ENCODE measurements at places on chromosomes 3 and 15.

DNA sequence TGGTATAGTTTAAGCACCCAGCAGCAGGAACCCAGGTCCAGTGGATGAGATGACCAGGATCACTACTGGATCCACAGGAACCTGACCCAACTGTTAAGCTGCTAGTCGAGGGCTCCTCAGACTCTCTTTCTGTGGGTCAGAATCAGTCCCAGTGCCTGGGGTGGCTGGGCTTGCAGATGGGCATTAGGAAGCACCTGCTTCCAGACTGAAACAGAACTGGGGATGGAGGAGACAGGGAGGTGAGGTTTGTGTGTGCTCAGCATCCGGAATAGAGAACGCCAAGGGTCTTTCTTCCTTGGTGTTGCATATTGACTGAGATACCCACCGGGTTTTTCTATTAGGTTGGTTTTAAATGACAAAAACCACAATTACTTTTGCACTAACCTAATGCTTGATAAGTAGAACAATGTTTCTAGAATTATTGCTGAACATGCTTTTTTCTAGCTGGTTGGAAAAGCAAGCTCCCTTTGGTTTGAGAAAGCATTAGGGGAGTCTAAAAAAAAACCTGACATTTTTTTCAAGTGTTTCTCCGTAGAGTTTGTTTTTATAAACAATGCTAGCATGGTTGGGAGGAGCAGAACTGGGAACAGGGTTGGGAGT, 779 bp downstream of the ST3GAL6 start:
- no peak for DNase-seq

DNA sequence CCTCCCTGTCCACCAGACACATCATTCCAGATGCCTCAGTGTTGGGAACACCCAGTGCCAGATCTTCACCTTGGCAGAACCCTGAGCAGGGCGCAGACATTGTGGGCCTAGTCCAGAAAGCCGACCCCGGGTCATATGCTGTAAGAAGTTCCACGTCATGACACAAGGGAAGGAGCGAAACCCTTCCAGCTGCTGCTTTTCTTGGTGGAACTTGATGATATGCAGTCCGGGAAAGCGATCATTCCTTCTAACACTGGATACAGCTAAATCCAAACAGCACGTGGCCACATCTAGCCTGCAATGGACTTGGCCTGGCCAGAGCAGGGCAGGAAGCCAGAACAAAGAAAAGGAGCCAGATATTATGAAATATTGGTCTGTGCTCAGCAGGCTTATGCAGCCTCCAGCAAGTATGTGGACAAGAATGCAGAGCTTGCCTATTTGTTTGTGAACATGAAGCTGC, 22.0 kb downstream of the GASK1A start:
- DNase-seq = peak; percentile 95

DNA sequence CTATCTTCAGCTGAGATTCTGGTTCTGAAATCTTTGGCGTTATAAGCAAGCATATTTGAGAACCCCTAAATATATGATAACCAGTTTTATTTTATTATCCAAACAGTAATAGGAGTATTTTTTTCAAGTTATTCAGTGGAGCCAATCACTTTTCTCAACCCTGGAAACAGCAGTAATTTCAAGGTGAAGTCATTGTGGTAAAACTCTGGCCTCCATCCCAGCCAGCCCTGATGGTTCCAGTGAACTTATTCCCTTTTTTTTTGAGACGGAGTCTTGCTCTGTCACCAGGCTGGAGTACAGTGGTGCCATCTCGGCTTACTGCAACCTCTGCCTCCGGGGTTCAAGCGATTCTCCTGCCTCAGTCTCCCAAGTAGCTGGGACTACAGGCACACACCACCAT, 545.4 kb upstream of the IL12A start:
- DNase-seq = no peak

GRCh38 chr15:48604567-48604966, 40.9 kb downstream of the FBN1 start:
- no peak for DNase-seq

DNA sequence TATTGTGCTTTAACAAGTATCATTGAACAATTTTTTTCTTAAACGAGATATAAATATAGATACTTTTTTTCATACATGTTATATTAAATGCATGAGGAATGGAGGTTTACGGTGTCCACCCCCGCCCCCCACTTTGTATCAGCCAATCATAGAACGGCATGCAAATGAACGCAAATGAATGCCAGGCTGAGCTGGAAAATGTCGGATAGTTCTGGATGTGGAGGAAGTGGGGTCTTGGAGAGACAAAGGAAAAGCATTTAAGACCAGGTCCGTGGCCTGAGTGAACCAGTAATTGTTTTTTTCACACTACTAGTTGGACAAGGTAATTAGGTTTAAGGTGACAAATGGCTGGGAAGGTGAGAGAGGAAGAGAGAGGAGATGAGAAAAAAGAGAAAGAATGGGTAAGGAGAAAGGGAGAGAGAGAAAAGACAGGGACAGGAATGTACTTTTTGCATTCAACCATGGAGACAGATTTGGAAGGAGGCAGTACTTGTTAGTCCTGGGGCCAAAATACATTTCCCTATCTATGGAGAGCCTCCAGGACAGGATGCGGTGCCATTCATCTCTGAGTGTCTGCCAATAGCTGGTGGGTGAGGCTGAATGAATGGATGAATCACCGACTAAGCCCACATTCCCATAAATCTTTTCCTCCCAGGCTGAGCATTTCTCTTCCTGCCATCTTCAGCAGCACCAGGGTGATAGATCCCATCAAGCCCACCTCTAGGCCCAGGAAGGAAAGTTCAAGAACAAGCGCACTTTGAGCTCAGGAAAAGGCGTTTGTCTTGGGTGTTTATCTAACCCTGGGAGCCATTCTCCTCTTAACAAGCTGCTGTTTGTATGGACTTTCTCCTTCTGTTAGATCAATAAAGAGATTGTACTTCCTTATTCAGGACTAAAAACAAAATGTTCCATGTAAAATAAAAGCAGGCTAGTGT, 1.4 kb upstream of the RAD18 start:
- DNase-seq = no peak

DNA sequence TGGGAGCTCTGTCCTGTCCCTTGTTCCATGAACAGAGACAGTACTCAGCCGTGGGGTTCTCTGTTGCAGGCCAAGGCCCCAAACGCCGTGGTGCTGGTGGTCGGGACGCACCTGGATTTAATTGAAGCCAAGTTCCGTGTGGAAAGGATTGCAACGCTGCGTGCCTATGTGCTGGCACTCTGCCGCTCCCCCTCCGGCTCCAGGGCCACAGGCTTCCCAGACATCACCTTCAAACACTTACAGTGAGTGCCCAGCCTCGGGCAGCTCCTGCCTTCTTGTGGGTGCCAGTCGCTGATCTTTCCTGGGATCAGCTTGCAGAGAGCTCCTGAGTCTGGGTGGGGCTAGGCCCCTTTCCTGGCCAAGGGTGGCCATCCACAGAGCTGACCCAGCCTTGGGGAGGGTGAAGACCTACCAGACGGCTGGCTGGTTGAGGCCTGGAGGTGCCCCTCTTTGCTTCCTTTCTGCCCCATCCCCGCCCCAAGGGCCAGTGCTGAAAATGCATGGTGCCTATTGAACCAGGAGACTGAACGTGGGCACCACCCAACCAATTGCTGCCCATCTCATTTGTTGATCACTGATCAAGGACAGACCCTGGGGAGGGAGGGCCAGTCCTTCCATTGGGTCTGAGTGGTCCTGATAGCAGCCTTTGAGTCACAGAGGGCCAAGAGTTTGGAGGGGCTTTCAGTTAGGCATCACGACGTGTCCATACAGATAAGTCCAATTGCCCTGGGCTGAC, 106.9 kb downstream of the LRRK1 start:
- no peak for DNase-seq

- DNase-seq = peak; percentile 9
Measured at GRCh38 chr15:26051761-26052675, 188.9 kb upstream of the ATP10A start.

- DNase-seq = no peak
Measured at GRCh38 chr3:169472259-169472900, 191.1 kb downstream of the MECOM start.

DNA sequence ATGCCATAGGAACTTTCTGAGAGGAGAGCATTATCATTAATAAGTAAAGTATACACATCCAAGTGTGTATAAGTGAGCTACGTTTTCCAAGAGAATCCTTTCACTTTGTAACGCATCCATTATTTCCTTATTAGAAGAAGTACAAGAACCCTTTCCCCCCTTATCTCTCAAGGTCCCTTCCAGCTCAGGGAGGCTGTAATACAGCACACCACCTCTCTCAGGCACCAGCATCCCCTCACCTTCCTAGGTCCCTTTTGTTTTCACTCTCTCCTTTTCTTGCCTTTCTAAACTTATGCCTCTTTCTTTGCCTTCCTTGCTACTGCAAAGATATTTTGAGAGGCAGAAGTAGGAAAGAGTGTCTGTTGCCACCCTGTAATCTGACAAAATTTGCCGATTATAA, 446.0 kb downstream of the GRM7 start:
- no peak for DNase-seq

All from fibroblast of the conjunctiva (primary cell).